ENCODE measurements at places on chromosomes 3 and 15.

DNA sequence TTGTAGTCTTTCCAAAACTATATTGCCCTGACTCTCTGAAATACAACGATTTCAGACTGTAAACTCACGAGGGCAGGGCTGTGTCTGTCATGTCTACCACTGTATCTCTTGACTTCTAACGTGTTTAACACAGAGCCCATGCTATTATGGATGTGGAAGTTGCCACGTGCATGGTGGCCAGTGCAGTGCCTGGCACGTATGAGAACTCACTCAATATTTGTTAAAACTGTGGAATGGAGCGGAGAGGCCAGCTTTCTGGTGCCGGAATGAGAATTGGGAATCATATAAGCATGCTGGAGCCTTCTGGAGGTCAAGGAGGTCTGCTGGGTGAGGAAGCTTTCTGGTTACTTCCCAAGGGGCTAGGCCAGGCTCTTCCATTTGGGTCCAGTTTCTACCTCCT lies 220.6 kb upstream of the LYSMD4 start:
- no peak for DNase-seq

- DNase-seq = peak; percentile 2
Observed at GRCh38 chr3:81249540-81250029, 511.9 kb downstream of the GBE1 start.

DNA sequence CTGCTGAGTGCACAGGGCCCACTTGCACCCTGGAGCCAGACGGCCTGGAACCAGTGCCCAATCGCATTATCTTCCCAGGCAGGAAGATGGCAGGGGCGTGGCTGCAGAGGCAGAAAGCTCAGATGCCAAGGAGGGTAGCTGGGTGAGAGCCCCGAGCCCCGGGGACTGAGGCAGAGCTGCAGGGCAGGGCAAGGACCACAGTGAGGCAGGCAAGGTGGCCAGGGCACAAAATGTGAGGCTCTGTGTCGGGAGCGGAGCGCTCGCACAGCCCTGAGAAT lies 1.6 kb upstream of the CCDC33 start:
- DNase-seq = no peak

- DNase-seq = no peak
Observed at GRCh38 chr15:44593042-44593736, 56.2 kb downstream of the EIF3J start.

DNA sequence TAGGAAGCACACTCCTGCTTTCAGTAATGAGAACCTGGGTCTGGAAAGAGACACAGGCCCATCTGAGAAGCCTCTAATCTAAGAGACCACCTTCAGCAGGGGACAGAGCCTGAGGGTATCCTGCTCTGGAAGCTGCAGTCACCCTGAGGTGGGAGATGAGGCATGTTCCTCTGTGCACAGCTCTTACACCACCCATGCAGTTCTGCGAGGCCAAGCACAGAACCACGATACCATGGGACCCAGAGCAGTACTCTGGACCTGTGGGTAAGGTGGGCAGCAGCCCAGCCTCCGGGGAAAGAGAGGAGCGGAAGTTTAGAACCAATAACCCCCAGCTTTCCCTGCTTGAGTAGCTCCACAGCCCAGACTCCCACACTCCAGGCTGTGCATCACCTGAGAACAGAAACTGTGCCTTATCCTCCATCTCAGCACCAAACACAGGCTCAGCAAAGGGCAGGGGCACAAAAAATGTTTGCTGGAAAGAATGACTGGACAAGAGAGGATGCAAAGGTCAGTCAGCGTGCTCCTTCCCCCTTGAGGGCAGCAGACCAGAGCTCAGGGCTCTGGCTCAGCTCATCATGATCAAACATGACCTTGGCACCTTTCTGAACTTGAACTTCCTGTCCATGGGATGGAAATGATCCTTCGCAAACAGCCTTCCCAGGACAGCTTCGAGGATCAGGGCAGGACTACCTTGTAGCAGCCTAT lies 43.1 kb downstream of the RBPMS2 start:
- no peak for DNase-seq

DNA sequence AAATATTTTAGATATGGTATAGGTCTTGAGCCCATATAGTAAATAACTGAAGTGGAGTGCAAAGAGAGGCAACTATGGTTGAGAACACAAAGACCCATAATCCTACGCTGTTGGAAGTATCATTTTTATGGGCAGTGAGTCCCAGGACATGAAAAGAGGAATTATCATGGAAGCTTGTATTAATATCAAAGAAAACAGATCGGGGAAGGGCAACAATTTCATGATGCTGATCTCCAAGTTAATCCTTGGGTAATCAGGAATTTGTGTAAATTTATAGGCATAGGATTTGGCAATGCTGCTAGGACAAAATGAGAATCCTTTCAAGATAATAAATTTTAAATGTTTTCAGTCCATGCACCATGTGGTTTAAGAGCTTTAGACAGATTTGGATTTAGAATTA lies 40.2 kb upstream of the PYDC2 start:
- DNase-seq = no peak

GRCh38 chr15:30030345-30030744 lies 52.4 kb upstream of the GOLGA8J start:
- no peak for DNase-seq

DNA sequence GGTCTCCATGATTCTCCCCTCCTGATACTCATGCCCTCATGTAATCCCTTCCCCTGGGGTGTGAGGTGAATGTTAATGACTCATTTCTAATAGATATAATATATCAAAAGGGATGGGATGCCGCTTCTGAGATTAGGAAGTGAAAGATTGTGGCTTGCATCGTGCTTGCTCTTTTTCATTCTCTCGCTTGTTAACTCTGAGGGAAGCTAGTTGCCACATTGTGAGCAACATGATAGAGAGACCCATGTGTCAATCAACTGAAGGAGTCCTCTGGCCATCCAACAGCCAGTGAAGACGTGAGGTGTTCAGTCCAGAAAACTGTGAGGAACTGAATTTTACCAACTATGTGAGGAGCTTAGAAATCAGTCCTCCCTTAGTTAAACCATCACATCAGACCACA lies 28.9 kb upstream of the DRD3 start:
- no peak for DNase-seq

DNA sequence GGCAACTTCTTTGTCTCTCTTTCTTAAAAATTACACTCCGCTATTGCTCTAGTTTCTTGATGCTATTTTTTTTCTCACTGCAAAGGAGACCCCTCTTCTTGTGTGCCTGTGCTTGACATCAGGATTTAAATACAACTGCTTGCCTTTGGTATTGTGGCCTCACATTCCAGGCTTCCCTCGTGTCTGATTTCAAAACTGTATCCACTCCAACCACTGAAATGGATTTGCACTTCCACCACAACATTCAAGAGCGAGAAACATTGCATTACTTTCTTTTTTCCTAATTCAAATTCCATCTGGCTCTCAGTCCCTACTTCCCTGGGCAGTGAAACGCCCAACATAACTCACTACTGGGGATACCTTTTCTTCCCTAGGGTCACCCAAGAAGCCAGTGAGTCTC lies 50.4 kb upstream of the PXYLP1 start:
- no peak for DNase-seq

- DNase-seq = no peak
Observed at GRCh38 chr3:99134986-99135385, 233.5 kb upstream of the DCBLD2 start.

DNA sequence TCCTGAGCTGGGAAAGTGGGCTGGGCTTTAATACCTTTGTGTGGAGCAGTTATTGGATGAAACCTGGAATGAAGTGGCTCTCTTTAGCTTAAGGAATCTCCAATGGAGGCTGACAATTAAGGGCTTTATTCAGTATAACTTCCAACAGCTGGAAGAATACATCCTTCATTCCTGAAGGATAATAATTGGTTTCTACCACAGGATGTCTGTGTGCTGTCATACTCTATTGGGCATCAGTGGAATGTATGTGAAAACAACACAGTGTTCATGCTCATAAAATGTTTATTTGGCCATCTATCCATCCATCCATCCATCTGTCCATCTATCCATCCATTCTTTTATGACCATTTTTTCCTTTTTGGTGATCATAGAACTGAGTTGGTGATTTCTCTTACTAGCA lies 220.7 kb upstream of the GAP43 start:
- DNase-seq = no peak

GRCh38 chr3:32758375-32758753 lies 59.4 kb upstream of the TRIM71 start:
- DNase-seq = no peak

DNA sequence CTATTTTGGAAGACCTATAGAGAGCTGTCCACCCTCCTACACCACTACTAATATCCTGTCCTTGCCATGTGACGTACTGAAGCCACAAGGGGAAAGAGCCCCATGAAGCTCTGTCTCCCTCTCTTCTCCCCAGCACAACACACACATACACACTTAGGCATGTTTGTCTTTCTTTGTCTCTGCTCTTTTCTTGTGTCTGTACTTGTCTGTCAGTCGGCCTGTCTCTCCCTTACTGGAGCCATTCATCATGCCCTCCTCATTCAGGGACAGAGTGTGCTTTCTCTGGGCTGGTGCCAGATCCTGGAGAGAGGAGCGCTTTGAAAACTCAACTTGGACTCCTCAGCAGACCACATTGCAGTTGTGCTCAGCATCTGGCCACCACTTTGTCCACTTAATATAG lies 47.6 kb downstream of the PSMD6 start:
- DNase-seq = no peak

GRCh38 chr3:49456466-49456865 lies 13.6 kb upstream of the DAG1 start:
- DNase-seq = no peak

DNA sequence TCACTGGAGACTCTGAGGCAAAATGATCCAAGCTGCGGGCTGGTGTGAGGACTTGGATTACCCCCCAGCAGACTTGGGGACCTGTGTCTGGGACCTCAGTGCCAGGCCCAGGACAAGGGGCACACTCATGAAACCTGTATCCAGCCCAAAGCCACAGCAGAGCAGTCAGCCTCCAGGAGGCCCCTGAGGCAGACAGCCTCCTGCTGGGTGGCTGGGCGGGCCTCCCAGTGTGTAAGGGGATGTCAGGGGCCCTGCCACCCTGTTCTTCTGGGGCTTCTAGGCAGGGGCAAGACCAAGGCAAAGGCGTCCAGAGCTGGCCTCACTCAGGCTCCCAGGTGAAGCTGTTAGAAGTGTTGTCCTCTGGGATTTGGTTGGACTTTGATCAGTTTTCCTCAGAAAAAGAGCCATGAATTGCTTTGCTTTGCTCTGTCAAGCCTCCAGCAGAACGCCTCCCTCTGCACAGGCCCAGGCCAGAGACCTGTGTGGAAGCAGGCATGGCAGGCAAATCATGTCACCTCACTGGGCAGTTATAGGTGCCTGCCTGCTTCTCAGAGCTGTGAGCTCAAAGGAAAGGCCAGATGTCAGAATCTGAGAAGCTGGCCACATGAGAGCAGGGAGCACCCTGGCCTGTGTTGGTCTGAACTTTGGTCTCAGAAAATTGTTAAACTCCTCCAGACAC lies 77.4 kb downstream of the SMAD6 start:
- no peak for DNase-seq

- DNase-seq = no peak
Observed at GRCh38 chr3:29083081-29083480, 197.8 kb upstream of the RBMS3 start.

- DNase-seq = no peak
Observed at GRCh38 chr3:102225005-102225404, 209.8 kb upstream of the ZPLD1 start.

GRCh38 chr3:126545544-126545943 lies 13.2 kb downstream of the C3orf22 start:
- no peak for DNase-seq

DNA sequence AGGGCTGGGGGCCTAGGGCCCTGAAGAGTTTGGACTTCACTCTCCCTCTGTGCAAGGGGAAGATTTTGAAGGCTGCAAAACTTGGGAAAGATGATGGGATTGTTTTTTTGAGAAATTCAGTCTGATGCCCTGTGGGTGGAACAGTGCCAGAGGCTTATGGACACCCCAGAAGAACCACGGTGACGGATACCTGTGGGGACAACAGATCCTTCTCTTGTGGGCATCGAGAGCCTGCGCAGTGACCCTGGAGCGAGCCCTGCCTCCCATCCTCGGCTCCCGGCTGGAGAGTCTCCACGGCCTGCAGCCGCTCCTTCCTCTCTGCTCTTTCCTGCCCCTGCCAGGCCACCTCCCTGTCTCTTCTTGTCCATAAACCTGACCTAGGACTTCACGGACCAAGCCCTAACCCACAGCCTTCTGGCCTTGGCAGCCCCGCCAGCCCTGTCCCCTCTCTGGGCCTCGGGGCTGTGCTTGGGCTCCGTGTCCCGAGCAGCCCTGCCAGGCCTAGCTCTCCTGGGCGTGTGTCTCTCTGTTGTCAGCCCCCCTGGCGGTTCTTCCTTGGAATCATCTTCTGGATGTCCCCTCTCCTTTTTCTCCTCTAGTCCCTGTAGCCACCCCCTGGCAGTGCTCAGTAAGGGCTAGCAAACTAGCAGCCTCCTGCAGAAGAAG lies 98.4 kb downstream of the VGLL4 start:
- DNase-seq = no peak

DNA sequence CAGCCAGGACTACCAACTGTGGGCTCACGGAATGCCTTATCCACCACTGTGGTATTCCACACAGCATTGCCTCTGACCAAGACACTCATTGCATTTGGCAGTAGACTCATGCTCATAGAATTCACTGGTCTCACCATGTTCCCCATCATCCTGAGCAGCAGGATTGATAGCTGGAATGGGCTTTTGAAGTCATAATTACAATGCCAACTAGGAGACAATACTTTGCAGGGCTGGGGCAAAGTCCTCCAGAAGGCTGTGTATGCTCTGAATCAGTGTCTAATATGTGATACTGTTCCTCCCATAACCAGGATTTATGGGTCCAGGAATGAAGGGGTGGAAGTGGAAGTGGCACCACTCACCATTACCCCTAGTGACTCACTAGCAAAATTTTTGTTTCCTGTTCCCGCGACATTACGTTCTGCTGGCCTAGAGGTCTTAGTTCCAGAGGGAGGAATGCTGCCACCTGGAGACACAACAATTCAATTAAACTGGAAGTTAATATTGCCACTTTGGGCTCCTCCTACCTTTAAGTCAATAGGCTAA lies 58.6 kb upstream of the CCDC80 start:
- DNase-seq = no peak

DNA sequence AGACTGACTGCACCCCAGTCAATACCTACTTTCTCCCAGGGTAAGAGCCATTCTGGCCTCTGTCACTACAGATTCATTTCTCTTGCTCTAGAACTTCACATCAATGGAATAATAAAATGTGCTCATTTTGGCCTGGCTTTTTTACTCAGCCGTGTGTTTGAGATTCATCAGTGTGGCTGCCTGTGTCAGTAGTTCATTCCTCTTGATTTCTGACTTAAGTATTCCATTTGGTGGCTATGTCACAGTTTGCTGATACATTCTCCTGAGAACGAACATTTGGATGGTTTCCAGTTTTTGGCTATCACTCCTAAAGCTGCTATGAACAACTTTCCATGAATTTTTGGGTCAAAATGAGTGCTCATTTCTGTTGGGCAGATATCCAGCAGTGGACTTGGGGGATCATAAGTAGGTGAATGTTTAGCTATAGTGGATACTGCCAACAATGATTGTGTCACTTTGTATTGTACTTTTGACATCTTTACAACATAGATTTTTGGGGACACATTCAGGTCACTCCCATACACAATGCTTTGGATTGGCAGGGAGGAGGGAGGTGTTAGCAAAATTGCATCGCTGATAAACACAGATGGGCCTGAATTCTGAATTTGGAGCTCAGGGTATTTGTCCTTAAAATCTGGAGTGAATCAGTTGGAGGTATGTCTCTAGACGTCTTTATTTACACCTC lies 19.8 kb upstream of the FAM107A start:
- DNase-seq = no peak
